ENCODE measurements at places on chromosomes 16 and 17. TPM values are rescaled to one million over a fixed set of nuclear protein-coding genes. Genes with fewer than 3 reads are reported as not detected.

The ANKRD40 gene
- 42.1 TPM for total RNA-seq

- DNase-seq = peak; percentile 57
- H3K27me3 ChIP-seq = no peaks in the 10 kb centered on the region
- no peak overlapping the region for H3K27ac ChIP-seq
These were observed 68.4 kb downstream of the CMC2 start for GRCh38 chr16:80938004-80938878.

DNA sequence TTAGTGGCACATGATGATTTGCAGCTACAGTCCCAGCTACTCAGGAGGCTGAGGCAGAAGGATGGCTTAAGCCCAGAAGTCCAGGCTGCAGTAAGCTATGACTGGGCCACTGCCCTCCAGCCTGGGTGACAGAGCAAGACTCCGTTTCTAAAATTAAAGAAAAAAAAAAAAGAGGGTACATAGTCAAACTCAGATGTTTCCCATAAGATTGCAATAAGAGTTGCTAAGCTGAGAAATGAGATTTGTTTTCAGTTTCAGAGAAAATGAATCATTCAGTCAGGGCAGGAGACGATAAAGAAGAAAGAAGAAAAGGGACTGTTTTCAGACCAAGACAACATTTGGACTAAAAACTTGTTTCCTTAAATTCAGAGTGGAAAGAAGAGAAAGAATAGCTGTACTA, 30.2 kb upstream of the PHLPP2 start:
- no peaks in the 10 kb centered on the region for H3K4me1 ChIP-seq
- DNase-seq = no peak
- no peaks in the 10 kb centered on the region for H3K27me3 ChIP-seq
- no peak overlapping the region for H3K4me3 ChIP-seq
- H3K36me3 ChIP-seq = peaks cover 4% of the 10 kb centered on the region

DNA sequence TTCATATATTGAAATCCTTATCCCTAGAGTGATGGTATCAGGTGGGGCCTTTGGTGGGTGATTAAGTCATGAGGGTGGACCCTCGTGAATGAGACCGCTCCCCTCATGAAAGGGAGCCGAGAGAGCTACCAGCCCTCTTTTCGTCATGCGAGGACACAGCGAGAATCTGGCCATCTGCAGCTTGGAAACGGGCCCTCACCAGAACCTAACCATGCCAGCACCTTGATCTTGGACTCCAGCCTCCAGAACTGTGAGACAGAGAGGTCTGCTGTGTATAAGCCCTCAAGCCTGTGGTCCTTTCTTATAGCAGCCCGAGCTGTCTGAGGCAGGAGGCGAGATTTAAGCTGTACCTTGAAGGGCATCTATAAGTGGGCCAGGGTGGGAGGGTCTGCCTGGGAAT, 23.7 kb upstream of the ACSF3 start:
- no peak for DNase-seq
- no peaks in the 10 kb centered on the region for H3K27me3 ChIP-seq
- H3K36me3 ChIP-seq = no peaks in the 10 kb centered on the region
- H3K4me1 ChIP-seq = no peaks in the 10 kb centered on the region
- H3K27ac ChIP-seq = no peak overlapping the region
- no peak overlapping the region for H3K4me3 ChIP-seq

The NAGS gene
- 1.6 TPM for total RNA-seq

GRCh38 chr16:66832661-66833305, 2.0 kb upstream of the NAE1 start:
- H3K27me3 ChIP-seq = no peaks in the 10 kb centered on the region
- H3K4me3 ChIP-seq = no peak overlapping the region
- H3K4me1 ChIP-seq = peaks cover 5% of the 10 kb centered on the region
- H3K36me3 ChIP-seq = no peaks in the 10 kb centered on the region

DNA sequence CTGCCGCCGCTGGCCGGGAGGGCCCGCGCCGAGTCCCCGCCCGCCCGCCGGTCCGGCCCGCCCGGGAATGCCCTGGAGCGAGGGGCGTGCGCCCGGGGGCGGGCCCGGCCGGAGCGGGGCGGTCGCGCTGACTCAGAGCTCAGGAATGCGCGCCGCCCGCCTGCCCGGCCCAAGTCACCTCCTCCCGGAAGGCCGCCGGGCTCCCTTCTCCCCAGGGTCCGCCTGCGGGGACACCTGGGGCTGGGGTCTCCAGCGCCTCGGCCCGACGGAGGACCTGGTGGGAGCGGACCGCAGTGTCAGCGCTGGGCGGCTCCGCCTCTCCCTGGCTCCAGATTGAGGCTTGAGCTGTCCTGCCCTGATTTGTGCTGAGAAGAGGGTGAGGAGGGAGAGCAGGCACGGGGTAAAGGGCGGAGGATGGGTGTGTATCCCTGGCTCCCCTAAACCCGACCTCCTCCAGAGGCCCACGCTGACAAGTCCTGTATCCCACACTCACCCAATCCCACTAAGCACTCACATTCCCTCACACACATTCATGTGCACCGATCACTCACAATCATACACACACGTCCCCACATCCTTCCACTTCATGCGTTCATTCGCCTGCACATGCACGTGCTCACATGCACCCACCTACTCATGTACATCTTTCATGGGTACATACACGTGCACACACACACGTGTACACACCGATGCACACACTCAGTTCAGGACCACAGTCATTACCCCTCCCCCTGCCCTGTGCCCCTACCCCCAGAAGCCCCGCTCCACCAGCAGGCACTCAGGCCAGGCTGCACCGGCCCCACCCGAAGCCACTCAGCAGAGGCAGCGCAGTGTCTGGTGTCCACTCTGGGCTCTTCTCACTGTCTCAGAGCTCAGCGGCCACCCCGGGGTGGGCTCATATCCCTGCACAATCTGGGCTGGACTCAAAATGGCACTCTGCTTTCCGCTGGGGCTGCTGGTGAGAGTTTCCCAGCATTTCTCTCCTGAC, at the start of gene RHBDF1:
Gene RHBDF1 (minus strand): TSS at position 71 of the 988 bp plus-strand sequence. CDS start 7,616 bp downstream, outside the sequence.
- DNase-seq = peak; percentile 63
- H3K27me3 ChIP-seq = no peaks in the 10 kb centered on the region
- peaks cover 38% of the 10 kb centered on the region for H3K4me1 ChIP-seq
- H3K4me3 ChIP-seq = peak within 1 kb of the TSS; percentile 53
- H3K36me3 ChIP-seq = no peaks in the 10 kb centered on the region
- peak within 1 kb of the TSS; percentile 84 for H3K27ac ChIP-seq

- no peak overlapping the region for H3K4me3 ChIP-seq
- no peak for DNase-seq
- no peak overlapping the region for H3K27ac ChIP-seq
- no peaks in the 10 kb centered on the region for H3K4me1 ChIP-seq
These were observed 324.8 kb downstream of the PMP22 start for GRCh38 chr17:14940108-14940937.

DNA sequence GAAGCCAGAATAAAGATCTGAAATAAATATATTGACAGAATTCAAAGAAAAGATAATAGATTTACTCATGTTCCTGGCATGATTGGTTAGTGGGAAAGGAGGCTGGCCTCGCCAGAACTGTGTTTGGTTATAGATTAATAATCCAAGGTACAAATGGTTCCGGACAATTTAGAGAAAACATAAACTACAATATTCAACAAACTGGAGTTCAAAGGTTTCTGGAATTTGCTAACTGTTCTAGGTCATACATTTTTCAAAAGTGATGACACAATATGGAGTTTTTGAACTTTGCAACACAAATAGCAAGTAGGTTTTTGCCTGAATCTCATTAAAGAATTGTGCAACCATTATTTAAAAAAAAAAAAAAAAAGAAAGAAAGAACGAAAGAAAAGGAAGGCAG, 251.7 kb upstream of the SALL1 start:
- H3K27me3 ChIP-seq = no peaks in the 10 kb centered on the region
- no peak overlapping the region for H3K4me3 ChIP-seq
- no peaks in the 10 kb centered on the region for H3K36me3 ChIP-seq
- no peak for DNase-seq
- H3K27ac ChIP-seq = no peak overlapping the region

DNA sequence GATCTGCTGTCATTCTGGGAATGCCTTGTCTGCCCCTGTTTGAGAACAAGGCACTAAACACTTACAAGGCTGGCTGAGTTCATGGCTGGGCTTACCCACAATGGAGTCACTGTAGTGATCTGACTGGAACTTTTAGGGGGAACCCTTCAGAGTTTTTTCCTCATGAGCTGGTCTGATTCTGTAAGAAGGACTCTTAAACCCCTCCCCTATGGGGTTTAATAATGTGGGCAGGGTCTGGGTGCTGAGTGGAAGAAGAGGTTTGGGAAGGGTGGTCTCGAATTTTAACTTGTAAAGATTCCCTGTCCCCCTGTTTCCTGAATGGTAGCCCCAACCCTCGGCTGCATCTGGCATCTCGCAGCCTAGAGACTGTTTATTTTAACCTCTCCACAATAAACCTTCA, 30.6 kb downstream of the OSBPL7 start:
- no peak overlapping the region for H3K27ac ChIP-seq
- DNase-seq = no peak
- H3K36me3 ChIP-seq = no peaks in the 10 kb centered on the region

The CCL4 gene
- 1.8 TPM for total RNA-seq

The TBC1D28 gene
- total RNA-seq = not detected

DNA sequence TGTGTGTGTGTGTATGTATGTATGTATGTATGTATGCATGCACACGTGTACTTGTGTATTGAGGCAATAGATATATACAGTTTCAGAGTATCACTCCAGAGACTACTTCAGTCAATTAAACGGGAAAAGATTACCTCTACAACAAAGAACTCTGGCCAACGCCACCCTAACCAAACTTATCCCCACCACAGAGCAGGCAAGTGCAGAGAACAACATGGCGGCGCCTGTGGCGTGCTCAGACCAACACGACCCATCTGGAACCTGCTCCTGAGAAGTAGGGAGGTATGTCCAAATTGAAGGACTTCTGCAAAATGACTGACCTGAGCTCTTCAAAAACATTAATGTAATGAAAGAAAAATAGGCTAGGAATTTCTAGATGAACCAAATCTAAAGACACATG, 12.4 kb downstream of the USP22 start:
- no peaks in the 10 kb centered on the region for H3K27me3 ChIP-seq
- H3K4me3 ChIP-seq = no peak overlapping the region
- H3K4me1 ChIP-seq = peaks cover 28% of the 10 kb centered on the region
- no peak for DNase-seq

DNA sequence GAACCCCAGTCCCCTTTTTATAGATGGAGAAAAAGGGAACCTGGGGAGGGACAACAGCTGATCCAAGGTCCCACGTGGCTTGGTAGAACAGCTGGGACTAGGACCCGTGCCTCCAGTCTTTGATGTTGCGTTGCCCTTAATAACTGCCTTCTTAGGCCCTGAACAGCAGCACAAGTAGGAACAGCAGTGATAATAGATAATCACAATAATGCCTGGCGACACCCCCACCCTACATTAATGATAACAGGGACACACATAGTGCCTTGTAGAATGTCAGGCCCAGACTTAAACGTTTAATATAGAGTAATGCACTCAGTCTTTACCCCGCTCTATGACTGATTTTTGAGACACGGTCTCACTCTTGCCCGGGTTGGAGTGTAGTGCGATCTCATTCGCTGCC, 96.4 kb downstream of the ABCC6 start:
- no peaks in the 10 kb centered on the region for H3K4me1 ChIP-seq
- H3K27me3 ChIP-seq = no peaks in the 10 kb centered on the region
- no peaks in the 10 kb centered on the region for H3K36me3 ChIP-seq
- no peak for DNase-seq
- no peak overlapping the region for H3K4me3 ChIP-seq
- H3K27ac ChIP-seq = no peak overlapping the region

GRCh38 chr17:3033248-3033640, 30.2 kb downstream of the OR1D5 start:
- no peak overlapping the region for H3K4me3 ChIP-seq

DNA sequence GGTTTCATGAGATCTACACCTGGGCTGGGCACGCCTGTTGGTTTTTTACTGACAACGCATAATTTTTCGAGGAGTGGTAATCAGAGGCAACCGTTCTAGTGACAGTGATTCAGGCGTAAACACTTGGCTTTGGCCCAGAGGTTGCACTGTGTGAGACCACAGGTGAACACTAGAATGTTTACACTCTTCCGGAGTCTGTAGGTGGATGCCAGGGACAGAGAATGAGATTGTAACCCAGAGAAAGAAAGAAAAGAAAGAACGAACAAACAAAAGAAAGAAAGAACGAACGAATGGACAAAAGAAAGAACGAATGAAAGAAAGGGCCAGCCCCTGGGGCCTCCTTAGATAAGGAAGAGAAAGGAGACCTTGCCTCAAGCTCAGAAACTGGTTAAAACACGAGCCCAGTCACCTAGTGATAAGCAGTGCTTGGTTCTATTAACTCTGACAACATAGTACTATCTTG, 113.2 kb downstream of the PRKCB start:
- H3K27me3 ChIP-seq = no peaks in the 10 kb centered on the region
- no peak for DNase-seq
- no peaks in the 10 kb centered on the region for H3K36me3 ChIP-seq
- H3K4me3 ChIP-seq = no peak overlapping the region

The TSR1 gene
- 25.0 TPM for total RNA-seq

The ITGAX gene
- total RNA-seq = 2.3 TPM

GRCh38 chr16:82643936-82644630, 17.3 kb downstream of the CDH13 start:
- no peak for DNase-seq
- H3K27me3 ChIP-seq = no peaks in the 10 kb centered on the region
- no peak overlapping the region for H3K27ac ChIP-seq
- no peaks in the 10 kb centered on the region for H3K36me3 ChIP-seq
- no peak overlapping the region for H3K4me3 ChIP-seq
- H3K4me1 ChIP-seq = no peaks in the 10 kb centered on the region

- no peaks in the 10 kb centered on the region for H3K4me1 ChIP-seq
- H3K27ac ChIP-seq = no peak overlapping the region
- H3K36me3 ChIP-seq = no peaks in the 10 kb centered on the region
- no peak overlapping the region for H3K4me3 ChIP-seq
- no peaks in the 10 kb centered on the region for H3K27me3 ChIP-seq
- no peak for DNase-seq
These were observed 4.9 kb downstream of the MYLK3 start for GRCh38 chr16:46743232-46743719.

DNA sequence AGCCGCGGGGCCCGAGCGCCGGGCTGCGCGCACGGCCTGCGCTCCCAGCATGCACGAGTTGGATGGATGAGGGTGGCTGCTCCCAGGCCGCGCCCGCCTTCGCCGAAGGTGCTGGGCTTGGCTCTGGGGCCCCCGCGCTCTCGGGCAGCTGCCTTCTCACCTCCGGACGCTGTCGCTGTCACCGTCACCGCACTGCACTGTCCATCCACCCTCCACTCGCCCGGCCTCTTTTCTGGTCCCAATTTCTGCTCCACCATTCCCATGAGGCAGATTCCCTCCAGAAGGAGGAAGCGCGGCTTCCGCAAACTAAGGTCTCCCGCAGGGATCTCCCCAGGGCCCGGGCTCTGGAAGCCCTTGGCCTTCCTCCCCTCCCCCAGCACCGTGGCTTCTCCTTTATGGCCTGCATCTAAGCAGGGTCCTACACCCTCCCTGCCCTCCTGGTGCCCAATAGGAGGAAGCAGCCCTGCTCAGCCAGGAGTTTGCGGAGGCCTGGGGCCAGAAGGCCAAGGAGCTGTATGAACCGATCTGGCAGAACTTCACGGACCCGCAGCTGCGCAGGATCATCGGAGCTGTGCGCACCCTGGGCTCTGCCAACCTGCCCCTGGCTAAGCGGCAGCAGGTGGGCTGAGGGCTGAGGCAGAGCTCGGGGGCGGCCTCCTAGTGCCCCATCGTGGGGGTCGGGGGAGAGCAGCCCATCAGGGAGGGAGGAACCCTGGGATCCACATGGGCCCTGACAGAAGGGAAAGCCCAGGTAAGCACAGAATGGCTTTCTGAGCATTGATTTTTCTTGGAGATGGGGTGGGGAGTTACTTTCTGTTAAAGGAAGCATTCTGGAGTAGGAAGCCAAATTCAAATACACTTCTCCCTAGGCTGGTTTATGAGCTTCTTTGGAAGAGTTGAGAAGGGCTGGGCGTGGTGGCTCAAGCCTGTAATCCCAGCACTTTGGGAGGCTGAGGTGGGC, 899 bp downstream of the ACE start:
- no peak for DNase-seq
- H3K27me3 ChIP-seq = no peaks in the 10 kb centered on the region
- H3K27ac ChIP-seq = no peak overlapping the region
- no peaks in the 10 kb centered on the region for H3K36me3 ChIP-seq

Data from ovary (tissue), 10 donors.